RWPE1 (cell line): ENCODE measurements at places on chromosomes 5 and 9.

DNA sequence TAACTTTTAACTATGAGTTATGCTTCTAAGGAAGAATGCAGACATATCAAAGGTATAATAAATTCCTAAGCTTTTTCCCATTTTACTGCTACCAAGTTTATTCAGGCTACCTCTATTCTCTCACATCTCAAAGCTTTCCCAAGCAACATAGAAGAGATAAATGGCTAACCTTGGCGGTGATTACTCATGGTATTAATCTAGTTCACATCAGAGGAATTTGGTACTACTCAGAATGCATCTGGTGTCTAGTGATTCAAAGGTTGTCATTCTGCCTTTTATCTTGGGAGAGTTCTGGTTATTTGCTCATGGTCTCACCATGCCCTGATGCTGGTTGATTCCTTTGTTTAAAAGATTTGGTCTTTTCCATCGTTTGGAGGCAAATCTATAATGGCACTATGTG lies 182.7 kb downstream of the TAF11L14 start:
- no peak for DNase-seq

DNA sequence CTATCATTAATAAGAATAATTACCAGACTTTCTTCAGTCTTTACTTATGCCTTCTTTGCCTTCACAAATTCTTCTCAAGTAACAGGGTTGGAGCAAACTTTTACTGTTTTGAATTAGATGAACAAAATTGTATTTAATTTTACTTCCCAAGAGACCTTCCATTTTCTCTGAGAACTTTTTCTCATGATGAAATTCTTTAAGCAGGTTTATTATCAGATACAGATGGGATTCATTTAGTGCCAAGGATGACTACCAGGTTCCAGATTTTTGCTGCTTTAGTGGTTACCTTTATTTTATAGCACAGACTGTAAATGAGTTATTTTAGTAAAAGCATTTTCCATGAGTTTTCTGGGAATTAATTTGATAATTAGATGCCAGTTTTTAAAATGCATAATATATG lies 125.1 kb downstream of the GDNF start:
- DNase-seq = no peak

- DNase-seq = no peak
Observed at GRCh38 chr9:91515074-91515687, 91.5 kb upstream of the NFIL3 start.

- no peak for DNase-seq
Observed at GRCh38 chr5:79503794-79504495, 10.0 kb downstream of the HOMER1 start.

DNA sequence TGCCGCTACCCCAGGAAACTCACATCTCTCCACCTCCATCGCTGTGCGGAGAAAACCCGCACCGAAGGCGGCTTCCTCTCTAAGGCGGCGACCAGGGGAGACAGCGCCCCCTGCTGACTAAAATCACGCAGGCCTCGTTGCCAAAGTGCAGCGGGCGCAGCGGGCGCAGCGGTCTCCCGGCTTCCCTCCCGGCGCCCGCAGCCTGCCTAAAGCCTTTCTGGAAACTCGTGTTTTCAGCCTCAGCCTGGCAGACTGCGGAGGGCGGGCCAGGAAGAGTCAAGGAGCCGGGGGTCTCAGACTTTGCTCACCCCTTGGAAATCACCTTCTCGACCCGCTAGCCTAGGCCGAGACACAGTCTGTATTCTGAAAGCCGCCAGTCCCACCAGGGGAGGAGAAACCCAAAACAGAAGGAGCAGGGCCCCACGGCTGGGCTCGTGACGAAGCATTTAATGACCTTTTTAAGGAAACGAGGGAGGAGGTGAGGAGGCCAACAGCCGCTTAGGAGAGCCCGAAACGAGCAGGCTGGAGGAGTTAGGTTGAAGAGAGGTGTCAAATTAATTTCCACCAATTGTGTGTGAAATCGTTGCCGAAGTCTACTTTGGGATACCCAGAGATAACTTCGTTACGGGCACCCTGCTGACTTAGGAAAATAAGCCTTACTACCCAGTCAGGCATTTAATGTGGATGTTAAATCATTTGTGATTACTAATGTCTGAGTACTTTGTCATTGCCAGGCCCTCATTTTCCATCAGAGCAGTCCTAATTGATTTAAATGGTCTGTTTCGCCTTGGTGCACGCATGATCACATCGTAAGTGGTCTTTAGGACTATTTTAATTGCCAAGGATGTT lies 7.3 kb upstream of the FOXB2 start:
- no peak for DNase-seq

GRCh38 chr9:73152543-73152844 lies 829 bp downstream of the ANXA1 start:
- DNase-seq = peak; percentile 62

DNA sequence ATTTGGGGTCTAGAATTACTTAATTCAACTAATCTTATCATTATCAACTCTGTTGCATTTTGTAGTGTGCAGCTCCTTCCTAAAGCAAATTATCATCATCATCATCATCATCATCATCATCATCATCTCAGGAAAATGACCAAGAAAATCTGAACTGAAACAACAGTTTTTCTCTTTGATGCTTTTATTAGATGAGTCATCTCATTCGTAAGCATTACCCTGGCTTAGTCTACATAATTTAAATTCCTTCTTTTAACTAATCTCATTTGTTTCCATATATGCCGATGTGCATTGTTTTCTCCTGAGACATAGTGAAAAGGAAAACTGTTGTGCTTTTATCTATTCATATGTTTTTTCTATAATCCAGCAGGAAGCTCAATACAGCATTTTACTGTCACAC lies 173.0 kb upstream of the PDE4D start:
- peak; percentile 6 for DNase-seq

DNA sequence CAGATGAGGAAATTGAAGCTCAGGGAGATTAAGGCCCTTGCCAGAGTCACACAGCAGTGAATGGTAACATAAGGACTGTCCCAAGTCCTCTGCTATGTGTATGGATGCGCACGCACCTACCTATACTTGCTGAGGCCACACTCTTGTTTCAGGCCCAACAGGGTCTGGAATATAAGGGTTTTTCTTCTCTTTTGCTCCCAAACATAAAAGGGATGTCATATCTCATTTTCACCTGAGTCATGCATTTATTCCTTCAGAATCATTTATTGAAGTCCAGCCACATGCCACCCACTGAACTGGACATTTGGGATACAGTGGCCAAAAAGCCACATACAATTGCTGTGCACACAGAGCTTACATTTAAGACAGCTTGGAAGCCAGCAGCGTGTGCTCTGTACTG lies 92.0 kb downstream of the SH3TC2 start:
- DNase-seq = no peak

DNA sequence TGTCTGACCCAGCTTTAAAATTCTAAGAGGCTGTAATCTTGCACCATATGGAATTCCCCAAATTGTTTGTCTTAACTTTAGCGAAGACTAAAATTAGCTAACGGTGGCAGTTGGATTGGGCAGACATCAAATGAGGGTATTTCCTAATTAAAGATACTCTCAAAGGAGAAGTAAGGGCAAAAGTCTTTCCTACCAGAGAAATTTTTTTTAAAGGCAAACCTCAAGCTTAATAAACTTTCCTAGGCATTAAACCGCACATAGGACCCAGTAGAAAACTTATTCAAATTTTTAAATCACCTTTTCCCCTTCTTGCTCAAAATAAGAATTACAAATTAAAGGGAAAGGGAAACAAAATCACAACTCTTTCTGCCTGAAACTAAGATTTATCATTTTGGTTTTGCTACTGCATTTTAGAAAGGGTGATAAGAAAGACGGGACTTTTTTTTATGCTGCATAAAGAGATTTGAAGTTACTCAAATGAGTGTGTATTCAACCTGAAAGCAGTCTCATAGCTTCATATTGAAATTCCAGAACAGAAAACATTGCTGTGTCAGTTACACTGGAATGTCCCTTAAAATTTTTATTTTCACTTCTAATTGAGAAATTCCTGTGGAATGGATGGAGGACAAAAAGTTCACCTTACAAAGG lies 189.1 kb upstream of the PTGER4 start:
- DNase-seq = no peak

DNA sequence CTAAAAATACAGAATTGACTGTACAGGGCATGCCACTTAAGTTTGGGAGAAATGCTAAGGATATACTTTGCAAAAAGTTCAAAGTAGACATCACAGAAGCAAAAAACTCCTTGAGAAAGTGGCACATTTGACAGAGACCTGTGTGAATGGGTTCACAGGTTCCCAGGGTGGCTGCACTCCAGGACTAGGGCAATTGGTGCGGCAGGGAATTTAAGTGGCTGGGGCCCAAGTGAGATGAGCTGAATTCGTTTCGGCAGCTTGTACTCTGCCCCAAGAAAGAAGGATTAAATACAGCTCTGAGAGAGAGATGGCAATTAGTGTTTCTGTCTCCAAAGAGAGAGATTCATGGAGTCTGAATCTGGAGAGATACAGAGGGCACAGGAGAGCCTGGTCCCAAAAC lies 280.1 kb downstream of the FBXL17 start:
- no peak for DNase-seq

- DNase-seq = no peak
Observed at GRCh38 chr9:37486616-37487548, 1.1 kb downstream of the POLR1E start.

DNA sequence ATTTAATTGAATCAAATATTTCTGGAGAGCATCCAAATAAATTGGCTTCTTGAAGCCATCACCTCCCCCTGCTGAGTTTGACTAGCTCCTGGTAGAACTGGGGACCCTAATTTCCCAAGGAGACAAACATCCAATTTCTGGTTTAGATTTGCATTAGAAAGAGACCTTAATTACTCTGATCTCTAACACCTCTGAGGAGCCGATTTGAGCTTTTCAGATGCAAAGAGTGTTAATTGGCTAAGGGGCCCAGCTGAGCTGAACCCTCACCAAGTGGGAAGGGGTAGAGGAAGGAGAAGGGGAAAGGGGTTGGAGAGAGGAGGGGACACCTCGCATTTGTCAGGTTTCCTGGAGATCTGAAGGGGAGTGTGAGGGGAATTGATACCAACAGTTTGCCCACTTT lies 145.4 kb upstream of the SHB start:
- no peak for DNase-seq

DNA sequence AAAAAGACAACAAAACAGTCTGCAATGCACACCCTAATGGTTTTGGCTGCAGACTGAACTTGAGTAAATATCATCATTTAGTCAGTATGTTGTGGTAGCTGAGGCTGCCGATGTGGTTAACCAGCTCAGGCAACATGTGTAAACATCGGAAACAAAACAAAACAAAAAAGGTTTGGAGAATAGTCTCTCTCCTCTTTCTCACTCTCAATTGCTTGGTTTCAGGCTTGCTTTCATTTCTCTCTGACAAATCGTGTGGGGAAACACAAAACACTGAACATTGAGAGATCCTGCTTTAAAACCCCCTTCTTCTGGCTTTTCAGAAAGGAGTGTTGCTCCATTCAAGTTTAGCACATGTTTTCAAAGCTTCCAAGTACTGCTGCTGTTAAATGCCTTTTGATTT lies 453.3 kb downstream of the BNC2 start:
- DNase-seq = no peak

- no peak for DNase-seq
Observed at GRCh38 chr5:177027665-177028064, 5.2 kb downstream of the ZNF346 start.

DNA sequence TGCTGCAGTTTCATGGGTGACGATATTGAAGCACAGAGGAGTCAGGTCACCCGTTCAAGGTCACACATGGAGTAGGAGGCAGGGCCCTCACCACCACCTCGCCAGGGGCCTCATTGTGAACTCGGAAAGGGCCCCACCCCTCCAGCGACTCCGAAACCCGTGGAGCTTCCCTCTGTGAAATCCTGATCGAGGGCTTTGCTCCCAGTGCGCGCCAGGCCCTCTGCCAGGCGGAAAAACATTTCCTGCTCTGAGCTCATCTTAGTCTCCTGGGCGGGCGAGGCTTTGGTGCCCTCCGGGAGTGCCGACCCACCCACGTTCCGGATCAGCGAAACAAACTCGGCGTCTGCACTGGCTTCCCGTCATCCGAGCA lies 75.0 kb upstream of the FCN1 start:
- DNase-seq = peak; percentile 46

- DNase-seq = peak; percentile 91
Observed at GRCh38 chr5:891117-891836, 1.3 kb downstream of the BRD9 start.

GRCh38 chr9:131609099-131609830 lies 63.9 kb downstream of the PRRT1B start:
- peak; percentile 82 for DNase-seq

GRCh38 chr9:35862328-35862727 lies 7.9 kb downstream of the OR13J1 start:
- DNase-seq = no peak

GRCh38 chr5:73781107-73781768 lies 155.2 kb downstream of the ARHGEF28 start:
- no peak for DNase-seq

- DNase-seq = no peak
Observed at GRCh38 chr9:115832031-115832430, 321.6 kb upstream of the PAPPA start.

- no peak for DNase-seq
Observed at GRCh38 chr5:35618781-35619180, 1.1 kb downstream of the SPEF2 start.

DNA sequence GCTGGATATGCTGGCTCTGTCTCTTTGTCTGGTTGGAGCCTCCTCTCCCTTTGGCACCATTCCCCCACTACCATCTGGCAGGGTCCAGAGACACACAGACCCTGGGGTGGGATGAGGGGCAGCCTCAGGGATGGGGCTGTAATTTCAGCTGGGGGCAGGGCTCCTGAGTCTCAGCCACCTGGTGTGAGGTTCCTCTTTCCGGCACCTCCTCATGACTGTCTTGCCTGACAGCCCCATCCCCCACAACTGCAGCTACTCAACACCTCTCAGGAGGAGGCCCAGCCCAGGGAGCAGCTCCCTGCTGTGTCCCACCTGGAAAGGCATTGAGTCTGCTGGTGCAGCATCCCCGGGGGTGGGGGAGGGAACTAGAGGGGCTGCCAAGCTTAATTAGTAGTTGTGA lies 11.7 kb upstream of the RPS14 start:
- no peak for DNase-seq

DNA sequence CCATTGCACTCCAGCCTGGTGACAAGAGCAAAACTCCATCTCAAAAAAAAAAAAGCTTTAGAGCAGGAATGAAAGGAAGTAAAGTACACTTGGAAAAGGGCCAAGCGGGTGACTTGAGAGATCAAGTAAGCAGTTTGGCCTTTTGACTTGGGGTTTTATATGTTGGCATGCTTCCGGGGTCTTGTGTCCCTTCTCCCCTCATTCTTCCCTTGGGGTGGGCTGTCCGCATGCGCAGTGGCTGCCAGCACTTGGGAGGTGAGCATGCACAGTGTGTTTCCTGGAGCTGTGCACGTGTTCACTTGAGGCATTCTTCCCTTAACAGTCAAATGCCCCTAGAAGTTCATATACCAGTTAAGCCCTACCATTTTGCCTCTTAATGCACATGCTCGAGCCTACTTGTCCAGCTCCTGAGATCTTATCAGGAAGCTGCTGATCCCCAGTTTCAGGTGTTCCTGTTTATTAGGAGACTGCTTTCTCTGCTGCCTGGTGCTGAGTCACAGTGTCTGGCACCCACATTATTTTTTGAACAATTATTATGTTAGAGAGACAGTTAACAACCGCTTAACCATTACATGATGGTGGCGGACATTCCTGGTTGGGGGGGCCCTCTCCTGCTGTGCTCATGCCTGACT lies 32.6 kb upstream of the PRRC2B start:
- no peak for DNase-seq

- DNase-seq = no peak
Observed at GRCh38 chr9:104842698-104843097, 78.8 kb downstream of the NIPSNAP3B start.
